ENCODE measurements at places on chromosomes 6 and 20. TPM values are rescaled to one million over a fixed set of nuclear protein-coding genes. Genes with fewer than 3 reads are reported as not detected.

DNA sequence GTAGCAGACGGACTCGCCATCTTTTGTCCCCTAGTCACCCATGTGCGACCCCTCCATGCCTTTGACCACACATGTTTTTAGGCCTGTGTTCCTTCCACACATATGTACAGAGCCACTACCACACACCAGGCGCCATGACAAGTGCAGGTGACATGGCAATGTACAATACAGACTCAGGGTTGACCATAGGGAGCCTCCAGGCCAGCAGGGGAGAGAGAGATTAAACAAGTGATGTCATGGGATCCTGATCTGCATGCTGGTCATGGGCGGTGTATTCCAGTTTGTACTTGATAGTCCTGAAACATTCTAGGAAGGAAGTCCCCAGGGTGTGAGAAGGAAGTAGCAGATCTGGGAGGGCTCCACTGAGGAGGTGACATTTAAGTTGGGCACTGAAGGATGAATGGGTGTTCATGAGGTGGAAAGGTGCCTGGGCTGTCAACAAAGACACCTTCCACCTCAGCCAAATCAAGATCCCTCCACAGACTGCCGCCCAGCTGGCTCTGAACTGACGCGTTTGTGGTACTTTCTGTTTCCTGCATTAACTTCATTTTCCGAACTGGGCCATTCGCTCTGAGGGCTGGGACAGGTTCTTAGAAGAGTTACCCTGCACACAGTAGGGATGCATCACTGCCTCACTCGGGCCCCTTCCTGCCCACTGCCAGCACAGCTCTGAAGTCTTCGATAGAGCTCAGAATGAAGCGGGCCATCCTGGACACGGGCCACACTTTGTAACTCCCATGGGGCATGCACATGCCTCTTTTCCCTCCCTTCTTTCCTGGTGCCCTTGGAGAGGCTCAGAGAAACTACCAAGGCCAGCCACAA is 94.0 kb downstream of the NOL4L start:
- no peak for DNase-seq
- H3K4me3 ChIP-seq = no peak overlapping the region
- no peaks in the 10 kb centered on the region for H3K27me3 ChIP-seq
- H3K27ac ChIP-seq = no peak overlapping the region

DNA sequence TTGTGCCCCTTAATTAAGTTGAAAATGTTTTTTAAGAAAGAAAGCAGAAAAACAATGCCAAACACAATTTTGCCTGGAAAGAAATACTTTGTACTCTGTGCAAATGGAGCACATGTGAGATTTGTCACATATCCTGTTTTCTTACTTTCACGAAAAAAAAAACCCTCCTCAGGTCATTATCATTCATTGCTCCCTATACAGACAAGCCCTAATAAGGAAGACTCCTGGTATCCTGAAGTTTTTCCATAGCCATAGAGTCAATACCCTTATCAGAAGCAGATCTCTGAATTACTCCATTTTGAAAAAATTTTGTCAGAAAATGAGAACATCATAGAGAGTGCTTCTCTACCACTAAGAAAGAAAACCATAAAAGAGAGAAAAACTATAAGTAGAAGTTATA is 14.0 kb upstream of the NT5E start:
- H3K27me3 ChIP-seq = no peaks in the 10 kb centered on the region
- H3K4me1 ChIP-seq = no peaks in the 10 kb centered on the region
- no peak for DNase-seq
- no peak overlapping the region for H3K27ac ChIP-seq

GRCh38 chr6:72406517-72406916 is 215.3 kb upstream of the KCNQ5 start:
- no peaks in the 10 kb centered on the region for H3K4me1 ChIP-seq
- no peak for DNase-seq
- H3K4me3 ChIP-seq = no peak overlapping the region
- H3K27ac ChIP-seq = no peak overlapping the region
- H3K36me3 ChIP-seq = no peaks in the 10 kb centered on the region
- H3K27me3 ChIP-seq = no peaks in the 10 kb centered on the region

DNA sequence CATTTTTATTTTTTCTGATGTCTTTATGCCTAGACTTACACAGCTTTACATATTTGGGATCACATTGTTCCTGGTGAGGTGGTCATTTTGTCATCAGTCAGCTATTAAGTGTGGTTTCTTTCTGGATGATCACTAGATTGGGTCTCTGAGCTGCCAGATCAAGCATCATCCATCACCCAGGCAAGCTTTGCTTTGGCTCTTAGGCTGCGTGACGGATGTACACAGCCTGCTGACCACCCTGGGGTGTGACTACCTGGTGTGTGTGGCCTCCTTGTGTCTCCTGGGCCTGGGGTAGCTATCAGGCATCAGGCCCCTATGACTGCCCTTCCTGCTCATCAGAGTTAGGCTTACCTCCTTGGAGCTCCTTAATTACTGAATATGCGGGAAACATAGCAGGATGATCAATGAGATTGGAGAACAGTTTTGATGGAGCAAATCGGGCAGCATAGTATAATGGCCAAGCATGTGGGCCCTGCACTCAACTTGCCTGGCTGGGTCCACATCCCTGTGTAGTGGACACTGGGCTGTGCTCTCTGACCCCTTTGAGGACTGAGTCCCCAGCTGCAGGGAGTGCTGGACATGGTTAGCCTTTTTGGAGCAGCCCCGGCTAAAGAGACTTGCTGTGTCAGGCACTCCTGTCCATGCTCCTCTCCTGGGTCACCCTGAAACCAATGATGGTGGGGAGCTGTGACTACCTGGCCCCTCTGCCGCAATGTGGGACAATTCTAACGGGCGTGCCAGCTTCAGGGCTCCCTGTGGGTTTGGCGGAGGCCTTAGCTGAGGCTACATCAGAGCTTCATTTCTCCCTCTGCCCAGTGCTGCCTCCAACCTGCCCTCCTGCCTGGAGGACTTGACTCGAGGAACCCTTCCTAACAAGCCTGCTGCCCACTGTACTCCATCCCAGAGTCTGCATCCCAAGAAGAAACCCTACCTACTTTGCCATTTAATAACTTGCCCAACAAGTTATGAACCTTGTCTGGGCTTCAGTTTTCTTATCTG is 8.2 kb downstream of the DAAM2 start:
- DNase-seq = no peak
- no peak overlapping the region for H3K4me3 ChIP-seq
- no peaks in the 10 kb centered on the region for H3K36me3 ChIP-seq
- no peak overlapping the region for H3K27ac ChIP-seq
- H3K27me3 ChIP-seq = no peaks in the 10 kb centered on the region
- no peaks in the 10 kb centered on the region for H3K4me1 ChIP-seq

DNA sequence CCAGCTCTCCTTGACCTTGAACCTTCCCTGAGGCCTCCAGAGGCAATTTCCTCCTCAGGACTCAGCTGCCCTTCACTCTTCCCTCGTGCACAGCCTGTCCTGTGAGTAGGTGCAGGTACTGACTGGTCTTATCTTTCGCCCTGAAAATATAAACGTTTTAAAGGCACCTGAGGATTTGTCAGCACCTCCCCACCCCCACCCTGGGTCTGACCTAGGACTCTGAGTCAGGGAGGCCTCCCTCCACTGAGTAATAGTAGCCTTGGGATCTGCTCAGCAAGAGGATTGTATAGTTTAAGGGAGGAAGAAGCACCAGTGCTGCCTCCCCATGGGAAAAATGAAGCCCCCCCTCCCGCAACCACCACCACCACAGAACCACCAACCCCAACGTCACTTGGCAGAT is 54.6 kb downstream of the PPARD start:
- DNase-seq = no peak
- H3K27me3 ChIP-seq = no peaks in the 10 kb centered on the region
- H3K4me3 ChIP-seq = no peak overlapping the region
- H3K27ac ChIP-seq = no peak overlapping the region
- H3K4me1 ChIP-seq = no peaks in the 10 kb centered on the region
- H3K36me3 ChIP-seq = no peaks in the 10 kb centered on the region

DNA sequence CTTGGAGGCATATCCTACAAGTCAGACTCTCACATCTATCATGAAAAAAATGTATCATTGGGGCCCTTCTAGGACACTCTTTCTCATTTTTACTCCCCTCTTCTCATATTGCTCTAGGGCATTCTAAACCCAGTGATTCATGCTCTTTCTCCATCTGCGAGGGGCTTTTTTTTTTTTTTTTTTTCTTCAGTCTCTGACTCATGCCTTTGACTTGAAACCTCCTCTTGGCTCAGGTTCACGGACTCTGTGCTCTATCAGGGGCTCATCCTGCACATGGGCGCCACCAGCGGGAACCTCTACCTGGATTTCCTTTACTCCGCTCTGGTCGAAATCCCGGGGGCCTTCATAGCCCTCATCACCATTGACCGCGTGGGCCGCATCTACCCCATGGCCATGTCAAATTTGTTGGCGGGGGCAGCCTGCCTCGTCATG is 17.8 kb downstream of the SLC22A1 start:
- H3K27ac ChIP-seq = no peak overlapping the region
- no peaks in the 10 kb centered on the region for H3K36me3 ChIP-seq
- H3K4me3 ChIP-seq = no peak overlapping the region
- no peaks in the 10 kb centered on the region for H3K27me3 ChIP-seq
- DNase-seq = no peak
- H3K4me1 ChIP-seq = no peaks in the 10 kb centered on the region

DNA sequence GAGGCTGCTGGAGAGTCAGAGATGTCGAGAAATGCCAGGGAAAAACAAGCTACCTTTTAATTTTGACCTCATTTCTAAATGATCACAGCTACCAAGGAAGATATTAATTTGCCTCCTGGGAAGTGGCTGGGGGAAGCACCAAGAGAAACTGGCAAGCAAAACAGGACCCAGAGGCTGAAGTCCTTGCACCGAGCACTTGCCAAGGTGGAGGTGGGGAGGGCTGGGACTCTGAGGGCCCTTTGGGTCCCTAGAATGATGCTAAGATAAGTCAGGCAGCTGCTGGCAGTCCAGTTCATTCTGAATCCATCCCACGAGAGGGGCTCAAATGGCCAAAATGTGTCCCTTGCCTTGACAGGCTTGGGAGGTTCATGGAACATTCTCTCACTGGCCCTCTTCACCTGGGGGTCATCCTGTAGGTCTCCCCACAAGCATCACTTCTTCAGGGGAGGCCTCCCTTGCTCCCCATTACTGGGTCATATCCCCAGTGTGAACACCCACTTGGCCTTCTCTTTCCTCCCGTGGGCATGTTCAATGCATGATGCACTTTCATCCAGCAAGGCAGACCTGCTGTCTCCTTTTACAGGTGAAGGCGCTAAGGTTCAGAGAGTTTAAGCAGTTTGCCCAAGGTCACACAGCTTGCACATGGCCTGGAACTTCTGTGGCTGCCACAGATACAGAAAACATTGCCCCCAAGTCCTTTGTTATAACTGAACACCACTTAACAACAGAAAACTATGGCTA is 39.1 kb upstream of the BLCAP start:
- H3K27me3 ChIP-seq = peaks cover 9% of the 10 kb centered on the region
- peaks cover 31% of the 10 kb centered on the region for H3K4me1 ChIP-seq
- H3K4me3 ChIP-seq = no peak overlapping the region
- no peak overlapping the region for H3K27ac ChIP-seq
- DNase-seq = no peak

GRCh38 chr6:72616406-72617015 is 5.4 kb upstream of the KCNQ5 start:
- no peaks in the 10 kb centered on the region for H3K36me3 ChIP-seq
- peaks cover 16% of the 10 kb centered on the region for H3K4me1 ChIP-seq

DNA sequence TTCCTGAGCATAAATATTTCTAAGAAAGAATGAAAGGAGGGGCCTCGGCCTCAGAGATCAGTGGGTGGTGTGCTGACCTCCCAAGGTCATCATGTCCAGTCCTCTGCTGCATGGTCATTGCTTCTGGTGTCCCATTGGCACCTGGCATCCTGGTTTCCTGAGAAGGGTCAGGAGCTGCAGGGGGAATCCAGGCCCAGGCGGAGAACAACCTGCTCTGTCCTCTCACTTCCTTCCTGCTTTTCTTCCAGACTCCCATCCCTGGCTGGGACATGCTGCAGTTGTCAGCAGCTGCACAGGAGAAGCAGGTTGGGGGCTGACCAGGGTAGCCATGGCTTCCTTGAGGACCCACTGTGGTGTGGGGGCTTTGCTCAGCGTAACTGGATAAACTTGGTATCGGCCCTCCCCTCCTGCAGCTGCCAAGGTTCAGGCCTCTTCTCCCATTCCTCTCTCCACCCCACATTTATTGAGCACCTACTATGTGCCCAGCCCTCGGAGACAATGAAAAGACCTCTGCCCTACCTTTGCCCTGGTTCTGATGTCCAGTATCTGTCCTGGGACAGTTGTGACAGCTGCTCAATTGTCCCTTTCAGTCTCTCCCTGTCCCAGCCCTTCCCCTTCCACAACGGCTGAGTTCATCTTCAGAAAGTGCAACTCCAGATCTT is 155.2 kb downstream of the CEBPB start:
- no peaks in the 10 kb centered on the region for H3K4me1 ChIP-seq
- H3K36me3 ChIP-seq = no peaks in the 10 kb centered on the region
- H3K4me3 ChIP-seq = no peak overlapping the region
- H3K27ac ChIP-seq = no peak overlapping the region
- DNase-seq = no peak

- H3K27me3 ChIP-seq = no peaks in the 10 kb centered on the region
- H3K4me3 ChIP-seq = no peak overlapping the region
- no peak overlapping the region for H3K27ac ChIP-seq
- H3K36me3 ChIP-seq = no peaks in the 10 kb centered on the region
Measured at GRCh38 chr6:120569714-120570113, 764.6 kb downstream of the TBC1D32 start.

FOXS1 gene
- total RNA-seq = 0.53 TPM

- H3K27me3 ChIP-seq = no peaks in the 10 kb centered on the region
- H3K27ac ChIP-seq = no peak overlapping the region
- no peak overlapping the region for H3K4me3 ChIP-seq
- no peak for DNase-seq
- H3K36me3 ChIP-seq = no peaks in the 10 kb centered on the region
Measured at GRCh38 chr6:144737998-144738397, 452.9 kb downstream of the UTRN start.

DNA sequence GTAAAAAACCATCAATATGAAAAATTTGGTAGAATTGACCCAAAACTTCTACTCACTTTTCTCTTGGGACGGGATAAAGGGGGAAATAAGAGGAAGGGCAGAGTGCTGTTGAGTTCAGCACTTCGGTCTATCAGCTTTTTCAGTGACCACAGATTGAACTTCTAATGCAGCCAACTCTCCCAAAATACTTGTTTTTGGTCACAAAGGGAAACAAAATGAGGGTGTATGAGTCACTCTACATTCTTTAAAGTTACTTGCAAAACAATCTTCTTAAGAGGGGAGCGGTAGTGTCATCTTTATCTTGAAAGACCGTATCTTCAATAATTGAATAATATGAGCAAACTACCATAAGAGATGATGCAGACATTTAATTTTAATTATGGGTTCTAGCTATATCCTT is 661.3 kb downstream of the CD109 start:
- H3K4me1 ChIP-seq = no peaks in the 10 kb centered on the region
- no peak overlapping the region for H3K27ac ChIP-seq
- H3K27me3 ChIP-seq = no peaks in the 10 kb centered on the region
- no peak for DNase-seq
- no peak overlapping the region for H3K4me3 ChIP-seq

MTCH1 gene
- 250 TPM for total RNA-seq

EFCAB8 gene
- total RNA-seq = not detected

PKIB gene
- 153 TPM for total RNA-seq

SNPH gene
- 0.90 TPM for total RNA-seq

HLA-B gene
- 21.8 TPM for total RNA-seq

PCSK2 gene
- total RNA-seq = 0.07 TPM

Measured in neural progenitor cell (in vitro differentiated cells).